ENCODE measurements at places on chromosomes 16 and 17.

- no peak for DNase-seq
These were observed at the start of gene NXPH3 for GRCh38 chr17:49575679-49576087. Gene NXPH3, plus strand, starts transcription at chr17:49575871. Its CDS starts 349 bp downstream, at chr17:49576220.

GRCh38 chr17:45809499-45809898, 25.4 kb downstream of the CRHR1 start:
- no peak for DNase-seq

DNA sequence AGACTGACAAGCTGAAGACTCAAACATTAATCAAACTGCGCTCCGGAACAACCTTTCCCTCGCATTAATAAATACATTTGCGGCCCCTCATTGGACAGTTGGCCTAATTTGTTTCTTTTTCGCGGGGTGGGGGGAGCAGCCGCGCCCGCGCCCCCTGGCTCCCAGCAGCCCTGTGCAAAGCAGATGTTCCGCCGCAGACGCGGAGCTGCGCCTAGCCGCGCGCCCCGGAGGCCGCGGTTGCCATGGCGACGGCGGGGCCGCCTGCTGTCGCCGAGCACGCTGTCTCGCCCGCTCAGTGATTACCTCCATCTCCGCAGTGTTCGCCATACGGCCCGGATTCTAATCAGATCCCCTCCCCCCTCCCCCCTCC, 25.5 kb downstream of the COPZ2 start:
- peak; percentile 43 for DNase-seq

DNA sequence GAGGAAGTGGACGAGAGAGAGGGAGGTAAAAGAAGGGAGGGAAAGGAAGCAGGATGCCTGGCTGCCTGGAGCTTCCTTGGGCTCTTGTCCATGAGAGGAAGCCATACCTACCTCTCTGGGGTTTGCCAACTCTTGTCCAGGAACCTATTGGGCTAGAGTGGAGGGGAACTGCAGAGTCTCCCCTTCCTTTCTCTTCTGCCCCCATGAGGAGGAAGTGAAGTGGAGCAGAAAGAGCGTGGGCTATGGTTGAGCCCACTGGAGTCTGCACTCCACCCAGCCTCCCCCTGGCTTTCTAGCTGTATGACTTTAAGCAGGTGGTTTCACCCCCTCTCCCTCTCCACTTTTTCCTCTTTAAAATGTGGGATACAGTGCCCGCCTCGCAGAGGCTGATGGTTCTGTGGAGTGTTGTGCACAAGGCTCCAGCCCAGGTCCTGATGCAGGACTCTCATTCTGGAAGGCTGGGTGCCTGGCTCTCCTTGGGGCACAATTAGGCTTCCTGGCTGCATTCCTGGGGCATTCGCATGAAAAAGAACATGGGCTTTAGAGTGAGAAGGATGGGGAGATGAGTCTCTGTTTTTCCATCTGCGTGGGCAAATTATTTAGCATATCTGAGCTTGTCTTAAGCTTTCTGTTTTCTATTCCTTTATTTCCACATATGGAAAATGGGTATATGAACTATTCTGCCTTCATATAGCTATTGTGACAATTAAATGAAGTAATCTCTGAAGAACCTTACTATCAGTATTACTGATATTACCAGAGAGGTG, 40.7 kb downstream of the HLF start:
- DNase-seq: no peak

DNA sequence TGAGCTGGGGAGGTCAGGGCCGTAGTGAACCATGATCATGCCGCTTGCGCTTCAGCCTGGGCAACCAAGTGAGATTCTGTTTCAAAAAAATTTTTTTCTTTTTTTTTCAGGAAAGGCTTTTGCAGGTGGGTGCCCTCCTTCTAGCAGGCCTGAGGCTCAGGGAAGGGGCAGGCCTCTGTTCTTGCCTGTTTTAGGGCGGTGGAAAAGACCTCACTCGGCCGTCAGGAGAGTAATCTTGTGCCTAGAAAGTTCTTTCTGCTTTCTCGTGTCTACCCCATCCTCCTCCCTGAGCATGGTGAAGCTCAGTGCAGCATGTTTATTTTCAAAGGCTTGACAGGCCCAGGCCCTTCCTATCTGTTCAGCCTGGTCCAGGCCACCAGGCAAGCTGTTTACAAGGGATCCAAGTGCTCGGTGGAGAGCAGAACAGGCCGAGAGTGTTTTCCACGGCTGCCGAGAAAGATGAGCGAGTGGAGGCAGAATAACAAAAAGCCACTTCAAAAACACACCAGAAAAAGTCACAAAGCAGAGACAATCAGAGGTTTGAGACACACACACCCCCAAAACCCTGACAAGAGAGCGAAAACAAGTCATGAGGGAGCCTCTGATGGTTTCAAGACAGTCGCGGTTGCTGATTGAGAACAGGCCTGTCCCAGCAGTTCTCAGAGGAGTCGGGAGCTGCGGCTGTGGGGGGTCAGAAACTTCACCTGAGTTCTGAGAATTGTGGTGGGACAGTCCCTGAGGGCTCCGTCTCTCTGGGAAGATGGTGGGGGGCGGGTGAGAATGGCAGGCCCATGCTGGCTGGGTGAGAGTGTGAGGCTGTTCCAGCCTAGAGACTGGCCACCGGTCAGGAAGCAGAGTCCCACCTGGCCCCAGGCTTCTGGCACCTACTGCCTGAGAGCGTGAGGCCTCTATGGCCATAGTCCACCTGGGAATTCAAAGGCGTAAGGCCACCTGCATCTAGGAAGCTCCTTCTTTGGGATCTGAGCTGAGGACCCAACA, 37.5 kb upstream of the CCR7 start:
- no peak for DNase-seq

DNA sequence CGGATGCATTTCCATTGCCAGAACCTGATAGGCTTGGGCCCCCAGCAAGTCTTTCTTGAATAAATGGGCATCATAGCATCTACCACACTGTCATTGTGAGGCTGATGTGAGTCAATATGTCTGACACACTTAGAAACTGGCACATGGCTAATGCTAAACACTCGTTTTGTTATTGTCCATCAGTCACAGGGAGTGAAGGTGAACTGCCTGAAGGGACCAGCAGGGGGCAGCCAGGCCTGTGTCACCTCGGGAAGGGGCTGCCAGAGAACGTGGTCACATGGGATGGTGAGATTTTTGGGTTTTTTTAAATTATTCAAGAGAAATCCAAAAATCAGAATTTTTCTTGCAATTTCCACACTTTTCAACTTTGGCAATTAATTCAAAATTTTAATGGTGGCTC, 831 bp upstream of the RCVRN start:
- no peak for DNase-seq

DNA sequence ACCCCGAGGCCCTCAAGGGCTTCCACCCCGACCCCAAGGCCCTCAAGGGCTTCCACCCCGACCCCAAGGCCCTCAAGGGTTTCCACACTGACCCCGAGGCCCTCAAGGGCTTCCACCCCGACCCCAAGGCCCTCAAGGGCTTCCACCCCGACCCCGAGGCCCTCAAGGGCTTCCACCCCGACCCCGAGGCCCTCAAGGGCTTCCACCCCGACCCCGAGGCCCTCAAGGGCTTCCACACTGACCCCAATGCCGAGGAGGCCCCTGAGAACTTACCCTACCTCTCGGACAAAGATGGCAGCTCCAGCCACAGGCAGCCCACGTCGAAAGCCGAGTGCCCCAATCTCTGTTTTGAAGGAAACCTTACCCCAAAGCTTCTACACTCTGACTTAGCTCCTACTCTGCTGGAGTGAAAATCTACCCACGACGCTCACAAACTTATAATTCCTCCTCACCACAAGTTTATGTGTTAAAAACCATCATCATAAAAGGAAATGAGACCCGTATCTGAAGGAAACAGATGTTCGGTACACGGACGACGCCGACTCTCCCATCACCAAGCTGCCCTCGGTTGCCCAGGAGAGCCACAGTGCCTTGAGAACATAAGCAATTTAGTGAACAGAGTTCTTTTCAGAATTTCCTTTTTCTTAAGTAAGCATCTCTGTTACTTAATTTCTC, 61.2 kb upstream of the RPH3AL start:
- no peak for DNase-seq

- no peak for DNase-seq
These were observed 7.9 kb upstream of the ALDH3A1 start for GRCh38 chr17:19755821-19756510.

GRCh38 chr16:25614716-25615265, 77.0 kb upstream of the HS3ST4 start:
- no peak for DNase-seq

GRCh38 chr17:80662557-80662956, 117.9 kb downstream of the RPTOR start:
- DNase-seq: no peak

DNA sequence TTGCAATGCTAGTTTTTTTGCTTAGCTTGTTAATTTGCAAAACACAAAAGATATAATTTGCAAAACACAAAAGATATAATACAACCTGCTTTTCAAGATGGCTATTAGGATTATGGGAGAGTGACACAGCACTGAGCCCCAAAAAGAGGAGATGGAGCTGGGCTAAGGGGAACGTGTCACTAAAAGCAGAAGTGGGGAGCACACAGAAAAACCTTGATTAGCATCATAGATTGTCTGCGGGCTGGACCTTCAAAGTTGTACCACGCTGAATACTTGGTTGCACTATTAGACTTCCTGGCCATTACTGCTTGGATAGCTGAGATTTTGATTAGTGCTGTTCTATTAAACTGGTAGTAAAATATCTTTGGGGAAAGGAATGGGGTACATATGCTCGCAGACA, 36.2 kb downstream of the KCNJ16 start:
- no peak for DNase-seq

DNA sequence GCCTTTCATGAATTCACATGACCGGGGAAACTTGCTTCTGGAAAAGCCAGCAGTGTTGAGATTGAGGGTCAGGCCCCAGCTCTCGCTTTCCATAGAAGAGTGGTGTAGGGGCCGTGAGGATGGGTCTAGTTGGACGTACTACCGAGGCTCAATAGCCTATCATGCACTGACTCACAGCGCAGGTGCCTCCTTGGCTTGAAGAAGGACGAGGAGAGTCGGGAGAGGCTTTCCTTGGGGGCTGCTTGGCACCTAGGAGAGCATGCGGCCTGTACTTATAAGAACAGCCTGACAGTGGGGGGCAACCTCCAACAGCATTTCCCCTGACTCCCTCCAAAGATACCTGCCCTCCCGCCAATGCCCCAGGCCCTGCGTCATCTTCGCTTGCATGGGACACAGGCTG, 37.6 kb downstream of the WSCD1 start:
- DNase-seq: no peak

- DNase-seq: no peak
These were observed 7.4 kb downstream of the CIBAR2 start for GRCh38 chr16:85104821-85105391.

DNA sequence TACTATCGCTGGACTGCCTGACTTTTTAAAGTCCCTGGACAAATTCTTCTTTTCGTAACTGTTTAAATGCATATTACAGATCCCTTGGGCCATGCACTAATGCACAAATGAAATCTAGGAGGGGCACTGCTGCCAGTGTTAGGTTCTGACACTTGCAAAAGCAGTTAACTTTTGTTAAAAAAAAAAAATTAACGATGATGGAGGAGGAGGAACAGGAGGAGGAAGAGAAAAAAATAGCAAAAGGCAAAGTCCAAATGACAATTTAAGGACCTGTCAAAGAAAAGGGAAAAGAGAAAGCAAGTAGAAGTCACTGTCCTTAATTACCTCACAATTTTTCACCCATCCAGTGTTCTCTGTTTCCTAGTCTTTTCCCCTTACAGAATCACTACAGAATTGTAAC, 97.8 kb upstream of the CORO6 start:
- no peak for DNase-seq

DNA sequence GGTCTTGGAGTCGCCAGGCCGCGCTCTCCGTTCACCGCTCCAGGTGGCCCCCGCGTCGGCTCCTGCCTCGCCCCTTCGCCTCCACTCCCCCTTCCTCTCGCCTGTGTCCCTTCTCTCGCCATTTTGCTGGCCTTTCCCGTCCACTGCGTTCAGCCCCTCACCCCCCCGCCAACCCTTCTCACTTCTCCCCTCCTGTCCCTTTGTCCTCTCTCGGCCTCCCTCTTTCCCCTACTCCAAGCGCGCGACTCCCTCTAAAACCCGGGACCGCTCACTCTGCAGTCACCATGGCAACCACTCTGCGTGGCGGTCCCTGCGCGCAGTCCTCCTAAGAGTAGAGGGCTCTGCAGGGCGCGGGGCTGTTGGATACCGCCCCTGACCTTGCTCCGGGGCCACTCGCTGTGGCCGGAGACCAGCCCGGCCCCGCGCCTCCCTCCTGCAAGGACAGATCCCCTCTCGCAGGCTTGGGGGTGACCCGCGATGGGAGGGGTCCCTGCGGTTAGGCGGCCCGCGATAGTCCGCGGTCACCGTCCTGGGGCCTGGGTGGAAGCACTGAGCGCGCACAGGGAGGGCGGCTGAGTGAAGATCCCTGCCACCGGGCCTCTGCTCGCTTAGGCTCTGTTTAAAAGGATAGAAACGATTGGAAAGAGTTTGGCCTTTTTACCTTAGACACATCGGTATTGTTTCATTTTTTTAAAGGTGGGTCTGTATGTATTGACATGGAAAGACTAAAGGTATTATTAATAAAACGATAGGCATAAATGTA, 454 bp downstream of the CCDC40 start:
- no peak for DNase-seq

- DNase-seq: no peak
These were observed 6.1 kb downstream of the SMIM5 start for GRCh38 chr17:75639327-75639726.

DNA sequence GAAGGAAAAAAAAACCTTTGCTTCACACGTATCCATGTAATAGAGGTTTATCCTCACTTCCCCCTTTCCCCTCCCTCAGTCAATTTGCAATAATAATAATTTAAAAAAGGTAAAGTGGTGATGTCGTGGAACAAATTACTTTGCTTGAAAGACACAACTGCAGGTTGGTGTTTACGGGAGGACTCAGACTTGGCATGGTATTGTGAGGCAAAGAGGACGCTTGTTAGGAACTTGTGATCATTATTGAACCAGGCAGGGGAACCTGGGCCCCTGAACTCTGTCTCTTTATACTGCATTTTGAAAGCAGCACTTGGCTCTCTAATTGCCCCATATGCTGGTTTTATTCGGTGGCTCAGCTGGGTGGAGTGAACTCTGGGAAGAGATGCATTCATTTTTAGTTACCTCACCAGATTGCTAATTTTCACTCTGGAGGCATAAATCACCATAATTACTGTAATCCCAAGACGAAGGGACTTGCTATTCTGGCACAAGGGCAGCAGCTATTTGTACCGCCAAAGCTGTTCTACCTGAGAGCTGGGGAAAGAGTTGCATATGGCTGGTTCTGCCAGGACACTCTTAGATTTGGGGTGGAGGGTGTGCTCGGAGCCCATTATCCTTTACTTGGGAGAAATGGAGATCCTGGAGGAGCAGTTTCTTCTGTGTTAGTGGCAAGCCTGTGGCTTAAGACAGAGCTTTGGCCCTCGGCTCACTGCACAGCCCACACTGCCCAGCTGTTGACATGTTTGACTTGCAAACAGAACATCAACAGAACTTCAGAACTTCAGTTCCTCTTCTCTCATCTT, 5.7 kb upstream of the DHX8 start:
- DNase-seq: no peak

GRCh38 chr16:68823401-68824135, 19.8 kb upstream of the TANGO6 start:
- no peak for DNase-seq

DNA sequence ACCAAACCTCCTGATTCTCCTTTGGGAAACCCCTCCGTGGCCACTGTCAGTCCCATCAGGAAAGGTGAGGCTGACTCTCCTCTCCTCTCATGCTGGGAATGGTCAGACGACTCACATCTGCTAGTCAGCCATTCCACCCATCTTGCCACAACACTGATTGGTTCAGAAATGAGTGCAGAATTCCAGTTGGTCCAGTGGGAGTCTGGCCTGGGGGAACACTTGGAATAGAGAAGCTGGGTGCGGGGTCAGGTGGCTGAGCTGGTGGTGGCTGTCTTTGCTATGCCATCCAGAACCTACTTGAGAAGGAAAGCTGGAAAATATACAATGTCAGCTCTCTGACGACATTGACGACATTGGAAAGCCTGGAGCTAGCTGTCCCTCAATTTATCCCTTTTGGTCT, 23.6 kb upstream of the PLLP start:
- no peak for DNase-seq
